ENCODE measurements at places on chromosomes 12 and 14.
A peak's percentile ranks its signal among the peaks of the same experiment; 100 is the strongest.

DNA sequence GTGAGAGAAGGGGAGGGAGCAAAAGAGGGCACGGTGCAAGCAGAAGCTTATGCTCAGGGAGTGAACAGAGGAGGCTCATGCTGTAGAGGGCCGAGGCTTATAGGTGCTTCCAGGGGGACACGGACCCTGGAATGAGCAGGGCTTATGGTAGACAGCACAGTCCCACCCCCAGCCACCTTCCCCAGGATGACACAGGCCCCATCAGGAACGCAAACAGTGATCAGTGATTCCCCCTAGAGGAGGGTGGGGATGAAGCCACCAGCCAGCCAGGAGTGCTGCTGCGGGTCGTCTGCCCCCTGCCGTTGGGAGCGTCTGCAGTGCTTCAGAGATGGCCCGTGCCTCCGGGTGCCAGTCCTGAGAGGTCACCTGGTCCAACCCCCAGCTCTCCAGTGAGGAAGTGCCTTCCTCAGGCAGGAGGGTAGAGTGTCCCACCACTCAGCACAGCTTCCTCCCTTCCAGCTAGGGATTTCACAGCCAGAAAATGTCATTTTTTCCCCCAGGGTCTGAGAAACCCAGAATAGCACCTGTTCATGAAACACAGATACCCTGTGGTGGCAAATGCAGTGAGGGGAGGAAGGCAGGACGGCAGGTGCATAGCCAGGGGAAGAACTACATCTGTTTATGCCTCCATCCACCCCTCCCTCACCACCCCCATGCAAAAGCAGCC, 60.7 kb downstream of the SLC6A12 start:
- peak; percentile 70 for DNase-seq

- no peak for DNase-seq
These were observed 336.7 kb downstream of the GALC start for GRCh38 chr14:87656315-87656714.

- no peak for DNase-seq
These were observed 611.7 kb downstream of the SNAPC1 start for GRCh38 chr14:62373944-62374343.

GRCh38 chr12:69910694-69911093, 85.7 kb downstream of the MYRFL start:
- DNase-seq, result no peak

DNA sequence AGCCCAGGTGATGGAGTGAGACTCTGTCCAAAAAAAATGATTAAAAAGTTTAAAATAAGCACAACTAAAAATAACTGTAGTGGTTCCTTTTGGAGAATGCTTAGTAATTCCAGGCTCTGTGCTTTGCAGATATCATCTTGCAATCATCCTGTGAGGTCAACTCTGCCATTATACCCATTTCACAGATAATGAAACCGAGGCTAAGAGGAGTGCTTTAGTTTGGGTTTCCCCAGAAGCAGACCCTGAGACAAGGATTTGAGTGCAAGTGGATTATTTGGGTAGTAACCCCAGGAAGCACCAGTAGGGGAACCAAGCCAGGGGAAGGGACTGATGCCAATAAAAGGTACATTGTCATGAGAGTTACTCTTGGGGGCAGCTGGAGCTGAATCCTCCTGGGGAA, 44.7 kb downstream of the RIN3 start:
- no peak for DNase-seq

DNA sequence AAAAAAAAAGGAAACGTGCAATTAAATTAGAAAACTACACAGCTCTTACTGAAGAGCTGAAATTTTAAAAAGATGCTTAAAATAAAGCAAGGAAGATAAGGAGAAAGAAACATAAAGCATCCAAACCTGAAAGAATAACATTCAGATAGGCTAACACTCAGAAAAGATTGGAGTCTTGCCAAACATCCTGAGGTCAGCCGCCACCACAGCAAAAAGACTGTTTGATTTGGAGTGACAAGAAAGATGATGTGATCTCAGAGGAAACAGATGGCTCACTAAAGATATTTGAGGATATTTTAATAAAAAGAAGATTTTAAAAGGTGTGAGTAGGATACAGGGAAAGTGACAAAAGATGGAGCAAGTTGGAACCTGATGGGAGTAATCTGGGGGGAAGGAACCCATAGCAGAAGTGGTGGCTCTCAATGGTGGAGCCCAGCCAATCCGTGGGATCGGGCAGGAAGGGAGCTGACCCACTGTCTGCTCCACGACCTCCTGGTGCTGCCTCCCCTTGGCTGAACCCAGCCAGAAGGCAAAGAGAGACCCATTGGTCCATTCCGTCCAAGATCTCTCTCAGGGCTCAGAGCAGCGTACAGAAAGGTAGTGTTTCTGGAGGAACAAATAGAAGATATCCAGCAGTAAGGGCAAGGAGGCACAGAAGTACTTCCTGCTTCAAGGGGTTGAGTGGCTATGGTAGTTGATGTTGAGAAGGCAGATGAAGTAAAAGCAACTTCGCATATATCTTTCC, 469.6 kb downstream of the RGS6 start:
- no peak for DNase-seq

DNA sequence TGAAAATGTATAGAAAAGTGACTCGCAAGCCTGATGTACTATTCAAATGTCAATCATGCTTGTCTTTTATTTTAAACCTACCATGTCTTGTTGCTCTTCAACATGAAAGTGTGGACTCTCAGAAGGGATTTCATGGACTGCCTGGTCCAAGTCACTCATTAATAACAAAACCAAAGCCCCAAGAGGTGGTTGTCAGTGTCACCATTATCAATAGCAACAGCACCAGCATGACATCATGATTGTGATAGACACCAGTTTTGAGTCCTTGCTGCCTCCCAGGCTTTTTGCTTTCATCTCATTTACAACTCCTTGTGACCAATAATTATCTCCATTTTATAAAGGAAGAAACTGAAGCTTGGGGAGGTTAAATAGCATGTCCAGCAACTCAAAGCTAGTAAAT, 112.0 kb upstream of the TMPO start:
- no peak for DNase-seq

GRCh38 chr12:5022465-5023061, 21.1 kb upstream of the KCNA5 start:
- DNase-seq, result no peak

DNA sequence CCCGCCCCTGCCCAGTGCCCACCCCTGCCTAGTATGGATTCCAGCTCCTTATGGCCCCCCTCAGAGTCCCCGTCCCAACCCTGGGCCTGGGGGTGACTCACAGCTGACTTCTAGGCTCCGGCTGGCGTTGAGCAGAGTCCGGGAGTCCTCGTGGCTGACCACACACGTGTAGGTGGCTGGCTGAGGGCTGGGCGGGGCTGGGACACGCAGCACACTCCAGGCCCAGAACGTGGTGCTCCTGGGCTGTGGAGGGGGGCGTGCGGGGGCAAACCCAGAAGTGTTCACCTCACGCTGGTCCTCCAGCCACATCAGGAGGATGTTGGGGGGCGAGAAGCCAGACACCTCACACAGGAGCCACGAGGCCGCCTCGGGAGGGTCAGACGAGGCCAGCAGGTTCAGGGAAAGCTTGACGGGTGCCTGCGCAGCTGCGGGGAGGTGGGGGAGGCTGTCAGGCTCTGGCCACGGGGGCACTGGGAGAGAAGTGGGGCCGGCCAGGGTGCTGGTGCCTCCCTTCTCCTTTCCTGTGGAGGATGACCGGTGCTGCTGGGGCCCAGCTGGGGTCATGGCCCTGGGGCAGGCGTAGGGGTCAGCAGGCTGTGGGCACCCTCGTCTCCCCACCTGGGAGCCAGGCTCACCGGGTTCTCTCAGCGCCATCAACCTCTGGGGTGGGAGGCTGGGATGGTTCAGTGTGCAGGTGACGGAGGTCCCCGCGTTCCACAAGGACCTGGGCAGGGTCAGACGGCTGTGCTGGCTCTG, 314.1 kb downstream of the TMEM121 start:
- no peak for DNase-seq

- DNase-seq, result no peak
These were observed 5.5 kb downstream of the KHNYN start for GRCh38 chr14:24435192-24435810.

GRCh38 chr12:48300774-48301173, 49.9 kb downstream of the ZNF641 start:
- DNase-seq, result no peak

DNA sequence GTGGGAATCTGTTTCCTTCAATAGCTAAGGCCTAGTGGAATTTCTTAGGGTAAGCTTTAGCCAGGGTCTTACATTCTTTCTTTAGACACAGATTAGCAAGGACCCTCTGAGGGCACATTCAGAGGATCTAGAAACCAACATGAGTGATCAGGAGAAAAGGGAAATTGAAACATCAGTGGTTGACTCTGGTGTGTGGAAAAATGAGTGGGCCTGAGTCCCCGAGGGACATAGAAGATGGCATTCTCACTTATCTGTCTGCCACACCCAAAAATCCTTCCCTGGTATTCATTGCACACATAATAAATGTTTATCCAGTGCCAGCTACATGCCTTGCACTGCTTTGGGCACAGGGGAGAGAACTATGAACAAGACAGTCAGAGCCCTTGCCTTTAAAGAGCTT, 82.9 kb downstream of the SSPN start:
- no peak for DNase-seq

GRCh38 chr14:24996930-24997725, 52.8 kb downstream of the STXBP6 start:
- no peak for DNase-seq
